ENCODE measurements at places on chromosomes 4 and X.

- DNase-seq, result no peak
Measured at GRCh38 chr4:22237846-22238494, 277.9 kb downstream of the ADGRA3 start.

DNA sequence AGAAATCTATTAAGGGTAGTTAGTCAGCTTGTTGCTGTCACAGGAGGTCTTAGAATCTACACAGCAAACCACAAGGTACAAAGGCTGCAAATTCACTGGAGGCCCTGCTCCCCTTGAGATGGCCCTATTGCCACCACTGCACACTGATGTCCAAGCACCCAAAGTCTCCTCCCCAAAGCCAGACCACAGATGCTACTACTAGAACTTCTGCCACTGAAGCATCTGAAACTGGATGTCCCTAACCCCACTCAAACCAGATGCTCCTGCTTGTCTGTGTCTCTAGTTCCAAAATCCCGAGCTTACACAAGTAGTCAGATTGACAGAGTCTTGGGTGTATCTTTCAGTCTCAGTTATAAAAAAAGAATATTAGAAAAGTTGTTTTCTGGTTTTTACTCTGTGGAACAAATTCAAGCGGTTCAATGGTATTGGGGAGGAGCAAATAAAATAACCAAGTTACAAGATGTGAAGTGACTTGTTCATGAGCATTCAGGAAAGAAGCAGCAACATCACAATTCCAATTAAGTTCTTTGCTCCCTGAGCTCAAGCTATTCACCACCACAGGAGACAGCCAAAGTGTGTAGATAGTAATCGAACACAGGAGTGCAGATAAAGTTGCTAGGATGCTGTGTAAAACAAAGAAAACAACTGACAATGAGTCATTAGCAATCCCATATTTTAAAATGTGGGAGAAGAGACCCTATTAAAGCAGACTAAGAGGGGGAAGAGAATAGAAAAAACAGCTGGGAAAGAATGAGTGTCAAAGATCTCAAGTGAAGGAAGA, 352.3 kb downstream of the PDGFC start:
- no peak for DNase-seq

DNA sequence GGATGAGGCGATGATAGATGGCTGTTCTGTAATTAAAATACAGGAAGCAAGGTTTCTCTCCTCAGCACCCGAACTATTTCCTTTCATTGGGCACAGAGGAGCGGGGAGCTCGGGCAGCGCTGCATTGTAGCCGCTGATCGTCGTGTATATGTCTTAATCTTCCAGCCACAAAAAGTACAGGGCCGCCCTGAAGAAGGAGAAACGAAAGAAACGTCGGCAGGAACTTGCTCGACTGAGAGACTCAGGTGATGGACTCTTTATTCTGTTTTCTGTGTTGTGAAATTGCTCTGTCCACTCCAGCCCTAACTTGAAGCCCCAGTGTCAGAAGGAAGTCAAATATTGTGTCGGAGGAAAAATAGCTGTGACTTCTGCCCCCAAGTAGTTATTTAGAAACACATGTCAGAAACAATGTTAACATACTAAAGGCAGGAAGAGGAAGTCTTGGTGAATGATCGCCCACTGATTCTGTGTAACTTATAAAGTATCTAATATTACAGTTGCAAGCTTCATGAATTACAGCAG, 546 bp downstream of the ZRSR2 start:
- peak; percentile 7 for DNase-seq

GRCh38 chr4:141432000-141432712, 204.2 kb upstream of the IL15 start:
- DNase-seq, result no peak

DNA sequence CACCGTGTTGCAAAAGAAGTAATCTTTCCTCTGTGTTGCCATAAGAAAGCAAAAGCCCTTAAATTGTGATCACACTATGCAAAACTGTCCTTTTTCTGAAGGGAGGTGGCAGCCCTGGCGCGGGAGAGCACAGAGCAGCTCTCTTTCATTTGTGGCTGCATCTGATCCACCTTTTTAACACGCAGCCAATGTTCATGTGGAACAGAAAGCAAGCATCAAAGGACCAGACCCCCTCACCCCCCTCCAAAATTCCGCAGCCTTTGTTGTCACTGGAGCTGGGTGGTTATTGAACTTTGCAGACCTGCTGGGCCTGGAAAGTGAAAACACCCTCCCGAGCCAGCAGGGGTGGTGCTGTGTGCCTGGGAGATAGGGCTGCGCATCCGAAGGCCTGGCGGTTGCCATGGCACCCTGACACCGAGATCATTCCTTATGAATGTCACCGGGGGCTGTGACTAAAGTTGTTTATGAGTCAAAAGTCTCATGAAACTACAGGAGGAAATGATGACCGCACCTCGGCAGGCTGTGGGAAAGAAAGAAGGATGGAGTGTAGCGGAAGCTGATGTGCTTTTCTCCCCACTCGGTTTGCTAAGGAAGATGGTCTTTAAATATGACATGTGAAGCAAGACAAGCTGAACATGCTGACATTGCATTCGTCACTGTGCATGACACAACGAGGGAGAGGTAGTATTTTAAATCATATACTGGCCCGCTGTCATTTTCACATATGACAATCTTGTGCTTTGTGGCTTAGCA, 367.4 kb downstream of the UNC5C start:
- DNase-seq, result no peak

DNA sequence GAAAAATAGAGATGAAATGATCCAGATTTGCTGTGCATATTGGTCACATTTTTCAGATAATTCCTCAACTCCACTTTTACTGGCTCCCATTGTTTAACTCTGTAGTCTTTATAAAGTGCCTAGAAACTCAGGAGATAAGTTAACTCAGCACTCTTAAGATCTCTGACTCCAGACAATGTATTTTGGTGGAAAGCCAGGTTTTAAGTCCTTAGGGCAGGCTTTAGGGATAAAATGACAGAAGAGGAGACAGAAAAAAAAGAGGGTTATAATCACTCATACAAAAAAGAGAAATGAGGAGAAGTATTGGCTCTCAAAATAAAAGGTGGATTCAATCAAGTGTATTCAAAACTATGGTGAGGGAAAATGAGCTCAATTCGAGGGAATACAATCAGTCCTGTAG, 674.8 kb upstream of the INTU start:
- DNase-seq, result no peak

DNA sequence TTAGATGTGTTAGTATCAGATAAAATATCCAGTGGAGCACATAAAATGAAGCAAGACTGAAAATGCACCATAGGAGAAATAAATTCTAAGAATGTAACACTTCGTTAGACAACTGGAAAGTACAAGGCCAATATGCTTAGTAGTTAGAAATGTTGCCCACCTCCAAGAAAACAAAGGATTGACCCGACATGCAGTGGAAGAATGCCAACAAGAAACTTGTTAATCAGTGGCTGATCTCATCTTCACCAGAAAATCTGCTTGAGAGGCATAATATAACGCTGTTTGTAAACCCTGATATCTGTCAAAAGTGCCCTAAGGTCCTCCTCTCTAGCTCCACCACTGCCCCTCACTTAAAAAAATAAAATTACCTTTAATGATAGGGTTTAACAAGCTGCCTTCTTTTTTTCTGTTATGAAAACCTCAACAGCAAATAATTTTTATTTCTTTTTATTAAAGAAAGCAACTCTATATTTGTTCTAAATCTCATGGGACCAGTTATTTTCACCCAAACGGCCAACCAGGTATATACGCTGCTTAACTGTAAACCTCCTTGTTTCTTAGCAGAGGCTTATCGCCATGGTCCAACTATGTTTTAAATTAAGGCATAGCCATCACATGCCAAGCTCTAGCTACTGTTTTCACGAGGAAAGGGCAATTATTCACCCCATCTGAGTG, 1.8 kb downstream of the RASGEF1B start:
- no peak for DNase-seq

DNA sequence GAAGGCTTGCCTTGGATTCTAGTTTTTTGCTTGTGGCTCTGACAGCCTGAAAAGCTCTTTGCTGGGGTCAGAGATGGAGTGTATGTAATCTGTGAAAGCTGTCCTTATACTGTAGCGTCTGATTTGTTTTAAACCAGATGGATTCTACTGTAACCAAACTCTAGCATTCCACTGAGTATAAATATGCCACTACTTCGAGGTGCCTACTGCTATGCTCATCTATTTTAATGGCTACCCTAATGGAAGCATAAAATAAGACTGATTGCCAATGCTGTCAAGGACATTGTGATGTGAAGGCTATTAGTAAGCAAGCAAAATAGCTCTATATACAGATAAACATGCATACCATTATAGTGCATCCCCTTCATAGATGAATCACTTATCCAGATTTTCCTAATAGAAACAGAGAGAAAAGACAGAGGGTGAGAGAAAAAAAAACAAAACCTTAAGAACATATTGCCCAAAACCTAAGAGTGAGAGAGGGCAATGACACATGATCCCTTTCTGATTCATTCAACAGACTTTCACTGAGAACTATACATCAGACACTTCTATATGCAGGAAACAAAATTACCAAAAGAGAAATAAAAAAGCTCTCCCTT, 1025.8 kb upstream of the LCORL start:
- DNase-seq, result no peak

- no peak for DNase-seq
Measured at GRCh38 chrX:66014084-66014483, 25.8 kb downstream of the VSIG4 start.

- no peak for DNase-seq
Measured at GRCh38 chr4:100093091-100093866, 97.0 kb downstream of the DDIT4L start.

- no peak for DNase-seq
Measured at GRCh38 chr4:184282251-184282713, 64.6 kb upstream of the ENPP6 start.

GRCh38 chr4:74665876-74666275, 128.4 kb downstream of the BTC start:
- DNase-seq, result no peak

- DNase-seq, result no peak
Measured at GRCh38 chr4:184972991-184973390, 45.3 kb upstream of the HELT start.

DNA sequence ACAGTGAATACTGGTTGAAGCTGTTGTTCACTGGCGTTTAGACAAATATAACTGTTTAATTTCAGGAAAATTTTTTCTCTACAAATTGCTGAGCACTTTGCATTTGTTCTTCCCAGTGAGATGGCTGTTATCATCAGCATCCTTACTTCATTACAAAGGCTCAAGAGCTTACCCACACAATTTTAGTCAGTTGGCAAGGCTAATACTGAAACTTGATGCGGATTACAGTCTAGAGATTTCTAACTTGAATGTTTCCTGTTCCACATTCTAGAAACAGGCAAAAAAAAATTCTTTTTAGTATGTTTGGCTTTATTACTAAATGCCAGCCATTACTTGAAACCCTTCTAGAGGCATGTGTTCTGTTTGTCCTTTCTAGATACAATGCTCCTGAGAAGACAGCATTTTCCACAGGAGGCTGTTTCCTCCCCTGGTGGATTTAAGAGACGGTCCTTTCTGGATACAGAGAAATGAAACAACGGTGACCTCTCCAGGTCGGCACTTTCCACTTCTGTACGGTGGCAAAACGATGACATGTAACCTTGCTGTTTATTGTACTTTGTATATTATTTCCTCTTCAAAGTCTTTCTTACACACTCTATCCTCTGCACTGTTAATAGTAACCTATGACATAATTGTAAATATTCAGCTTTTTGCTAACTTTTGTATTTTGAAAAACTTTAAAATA, 80.9 kb downstream of the RFC1 start:
- no peak for DNase-seq

DNA sequence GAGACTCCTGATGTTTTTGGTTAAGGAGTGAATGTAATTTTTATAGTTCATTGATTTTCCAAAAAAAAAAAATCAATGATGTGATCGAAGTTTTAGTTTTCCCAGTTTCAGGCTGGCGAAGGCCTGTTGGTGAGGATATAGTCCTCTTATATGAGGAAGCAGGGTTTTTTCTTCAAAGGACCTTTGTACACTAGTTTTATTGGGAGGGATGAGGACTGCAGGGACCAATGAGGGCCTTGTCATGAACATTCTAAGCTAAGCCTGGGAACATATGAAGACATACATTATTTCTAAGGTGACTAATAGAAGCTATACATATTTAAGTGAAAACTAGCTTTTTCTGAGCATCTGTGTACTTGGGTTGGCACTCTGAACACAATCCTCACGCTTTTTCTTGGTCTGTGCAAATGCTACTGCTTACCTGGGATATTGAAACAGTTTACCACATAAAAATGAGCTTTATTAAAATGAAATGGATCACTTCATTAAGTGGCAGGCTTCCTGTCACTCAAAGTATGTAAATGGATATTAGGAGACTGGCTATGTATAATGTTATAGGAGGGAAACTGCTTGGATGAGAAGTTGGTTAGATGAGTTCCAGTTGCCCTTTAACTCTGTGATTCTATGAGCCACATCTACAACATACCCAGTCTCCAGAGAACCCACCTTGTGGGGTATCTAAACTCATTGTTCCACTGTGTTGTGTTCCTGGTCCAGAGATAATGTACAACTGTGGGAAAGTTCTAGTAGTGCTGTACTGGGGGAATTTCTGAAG, 43.5 kb downstream of the SLC4A4 start:
- no peak for DNase-seq

- no peak for DNase-seq
Measured at GRCh38 chrX:78712336-78712735, 35.2 kb upstream of the LPAR4 start.

GRCh38 chrX:19372170-19372546, 28.4 kb downstream of the PDHA1 start:
- peak; percentile 4 for DNase-seq

DNA sequence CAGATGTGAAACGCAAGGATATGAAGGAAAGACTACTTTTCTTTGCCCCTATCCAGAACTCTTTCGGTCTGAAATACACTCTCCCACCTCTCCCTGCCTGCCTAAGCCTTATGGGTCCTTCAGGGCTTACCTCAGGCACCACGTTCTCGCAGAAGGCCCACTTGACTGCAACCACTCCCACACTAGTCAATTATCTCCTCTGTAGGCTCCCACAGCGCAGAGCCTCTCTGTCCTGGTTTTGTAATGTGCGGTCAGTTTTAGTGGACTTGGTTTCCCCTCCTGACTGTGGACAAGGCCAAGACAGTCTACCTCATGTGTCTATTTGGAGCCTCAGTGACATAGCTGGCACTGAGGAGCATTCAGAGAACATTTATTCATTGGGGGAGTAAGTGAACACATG, 11.1 kb downstream of the CNGA2 start:
- DNase-seq, result no peak

DNA sequence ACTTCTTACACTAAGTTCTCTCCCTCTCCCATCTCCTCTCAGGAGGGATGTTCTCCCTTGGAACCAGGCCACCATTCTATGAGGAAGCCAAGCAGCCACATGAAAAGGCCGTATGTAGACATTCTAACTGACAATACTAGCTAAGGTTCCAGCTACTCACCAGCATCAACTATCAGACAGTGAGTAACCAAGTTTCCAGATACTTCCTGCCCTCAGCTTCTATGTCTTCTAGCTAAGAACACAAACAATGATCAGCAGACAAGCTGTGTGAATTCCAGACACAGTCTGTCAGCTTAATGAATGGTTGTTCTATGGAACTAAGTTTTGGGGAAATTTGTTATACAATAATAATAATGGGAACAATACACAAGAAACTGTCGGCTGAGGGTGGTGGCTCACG, 50.8 kb downstream of the SMIM14 start:
- no peak for DNase-seq
